ENCODE measurements at places on chromosomes 1 and 21.

DNA sequence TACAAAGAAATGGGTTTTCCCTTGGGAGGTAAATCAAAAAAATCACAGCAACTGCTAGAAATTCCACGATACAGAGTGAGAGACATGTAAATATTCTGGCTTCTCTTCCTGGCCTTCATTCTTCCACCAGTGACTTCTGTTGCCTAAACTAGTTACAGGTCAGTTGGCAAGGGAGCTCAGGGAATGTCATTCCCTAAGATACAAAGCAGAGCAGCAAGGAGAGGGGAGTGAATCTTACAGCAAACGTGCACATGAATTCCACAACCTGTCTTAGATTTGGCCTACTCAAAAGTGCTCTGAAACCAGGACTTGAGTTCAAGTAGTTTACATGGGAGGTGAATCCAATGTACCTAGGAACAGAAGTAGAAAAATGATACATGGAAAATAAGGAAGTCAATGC lies 445.3 kb upstream of the LRRC7 start:
- no peak for DNase-seq

DNA sequence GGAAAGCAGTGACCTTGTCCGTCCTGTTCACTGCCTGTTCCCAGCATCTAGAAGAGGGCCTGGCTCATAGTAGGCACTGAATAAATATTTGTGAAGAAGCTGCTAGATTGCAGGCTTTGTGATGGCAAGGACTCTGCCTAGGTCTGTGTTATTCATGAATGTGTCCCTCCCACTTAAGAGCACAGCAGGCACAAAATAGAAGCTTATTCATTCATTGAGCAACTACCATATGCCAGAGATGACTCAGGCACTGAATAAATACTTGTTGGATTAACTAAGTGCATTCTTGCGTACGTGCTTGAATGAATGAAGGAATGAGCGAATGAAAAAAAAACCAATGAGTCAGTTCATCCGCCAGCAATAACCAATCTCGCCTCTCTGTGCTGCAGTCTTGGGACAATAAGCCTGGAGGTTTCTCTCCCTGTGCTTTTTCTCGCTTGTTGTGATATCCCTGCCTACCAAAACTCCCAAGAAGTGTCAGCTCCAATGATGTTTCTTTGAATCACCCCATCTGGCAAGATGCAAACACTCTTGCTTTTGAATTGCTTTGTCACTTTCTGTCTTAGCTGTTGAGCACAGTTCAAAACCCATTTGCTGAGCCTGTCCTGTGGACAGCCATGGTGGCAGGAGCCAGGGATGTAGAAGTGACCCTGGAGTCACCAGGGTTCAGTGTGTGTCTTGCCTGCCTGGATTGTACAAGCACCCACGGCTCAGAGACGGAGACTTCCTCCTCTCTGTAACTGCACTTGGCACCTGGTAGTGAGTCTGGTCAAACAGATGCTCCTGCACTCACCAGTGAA lies 143.9 kb downstream of the KAZN start:
- peak; percentile 74 for DNase-seq

- DNase-seq = no peak
Measured at GRCh38 chr1:181057079-181057478, 23.3 kb downstream of the MR1 start.

GRCh38 chr1:236108027-236108648 lies 34.2 kb upstream of the GPR137B start:
- DNase-seq = no peak

GRCh38 chr1:245810181-245810769 lies 655.5 kb downstream of the KIF26B start:
- DNase-seq = no peak

GRCh38 chr1:37931361-37932158 lies 15.3 kb downstream of the INPP5B start:
- peak; percentile 97 for DNase-seq

GRCh38 chr1:152164517-152165136 lies 5.6 kb upstream of the RPTN start:
- DNase-seq = peak; percentile 44

- DNase-seq = no peak
Measured at GRCh38 chr1:21048462-21048861, 128.2 kb downstream of the EIF4G3 start.

DNA sequence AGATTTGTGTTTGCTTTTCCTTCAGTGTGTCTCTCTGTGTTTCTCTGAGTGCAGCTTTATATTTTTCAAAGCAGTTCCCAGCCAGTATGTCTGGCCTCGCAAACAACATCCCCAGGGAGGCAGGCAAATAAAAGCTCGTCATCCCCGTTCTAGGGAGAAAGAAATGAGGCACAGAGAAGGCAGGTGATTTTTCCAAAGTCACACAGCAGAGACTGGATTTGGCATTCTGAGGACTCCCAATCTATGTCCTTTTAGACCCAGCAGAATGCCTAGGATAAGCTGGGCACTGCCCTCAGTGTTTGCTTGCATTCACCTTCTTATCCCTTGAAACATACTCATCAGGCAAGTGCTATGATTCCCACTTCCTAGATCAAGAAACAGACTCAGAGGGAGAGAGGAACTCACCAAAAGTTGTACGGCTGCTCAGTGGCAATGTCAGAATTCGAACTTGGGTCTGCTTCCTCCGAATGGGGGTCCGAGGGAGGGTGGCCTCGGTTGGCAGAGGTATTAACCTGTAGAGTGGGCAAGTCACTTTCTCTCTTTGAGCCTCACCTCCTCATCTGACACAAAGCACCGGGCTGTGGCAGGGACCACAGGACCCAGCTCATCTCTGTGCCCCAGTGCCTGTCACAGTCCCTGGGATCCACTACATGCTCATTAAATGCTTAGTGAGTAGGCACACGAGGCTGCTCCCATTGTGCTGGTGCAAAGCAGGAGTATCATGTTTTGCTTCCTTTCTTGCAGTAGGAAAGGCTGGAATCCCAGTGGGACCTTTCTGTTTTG lies 4.2 kb downstream of the RAP1GAP start:
- DNase-seq = no peak

GRCh38 chr1:246587032-246587431 lies 20.8 kb downstream of the CNST start:
- no peak for DNase-seq

DNA sequence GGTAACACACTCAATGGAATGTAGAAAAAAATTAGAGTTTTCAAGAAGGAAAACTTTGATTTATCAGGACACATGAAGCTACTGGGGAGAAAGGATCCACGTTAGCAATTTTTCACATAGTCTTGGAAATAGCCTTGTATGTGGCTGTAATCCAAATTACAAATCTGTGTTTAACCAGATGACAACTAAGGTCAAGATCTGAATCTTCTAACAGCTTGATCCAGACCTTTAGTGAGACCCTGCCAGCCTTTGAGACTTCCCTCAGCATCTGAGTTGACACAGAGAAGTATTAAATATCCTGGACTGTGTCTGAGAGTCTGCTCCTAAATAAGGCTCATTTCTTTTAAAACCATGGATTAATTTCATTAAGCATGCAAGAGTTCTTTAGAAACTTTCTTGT lies 135.9 kb upstream of the KCNK2 start:
- no peak for DNase-seq

All from inflammatory macrophage (primary cell).